ENCODE measurements at places on chromosomes 2 and 18.

DNA sequence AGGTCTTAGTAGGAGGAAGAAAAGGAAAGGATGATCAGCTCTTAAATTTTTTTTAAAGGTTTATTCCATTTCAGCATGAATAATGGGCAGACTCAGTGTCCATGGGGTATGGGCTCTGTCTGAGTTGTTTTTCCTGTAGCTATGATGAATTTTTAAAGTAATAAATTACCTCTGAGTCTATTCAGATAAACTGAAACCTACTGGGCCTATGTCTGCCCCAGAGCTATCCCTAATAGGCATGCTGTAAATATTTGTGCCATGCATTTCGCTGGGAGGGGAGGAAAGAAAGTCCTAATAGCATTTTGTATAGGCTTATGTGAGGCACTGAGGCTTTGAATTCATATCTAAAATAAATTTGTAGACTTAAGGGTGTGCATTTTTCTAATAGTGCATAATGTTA, 210.4 kb upstream of the BOD1L2 start:
- no peak for DNase-seq

- DNase-seq, result no peak
These were observed 47.7 kb downstream of the RAPGEF4 start for GRCh38 chr2:172783165-172783898.

GRCh38 chr18:3179430-3180089, 40.2 kb downstream of the MYOM1 start:
- no peak for DNase-seq

DNA sequence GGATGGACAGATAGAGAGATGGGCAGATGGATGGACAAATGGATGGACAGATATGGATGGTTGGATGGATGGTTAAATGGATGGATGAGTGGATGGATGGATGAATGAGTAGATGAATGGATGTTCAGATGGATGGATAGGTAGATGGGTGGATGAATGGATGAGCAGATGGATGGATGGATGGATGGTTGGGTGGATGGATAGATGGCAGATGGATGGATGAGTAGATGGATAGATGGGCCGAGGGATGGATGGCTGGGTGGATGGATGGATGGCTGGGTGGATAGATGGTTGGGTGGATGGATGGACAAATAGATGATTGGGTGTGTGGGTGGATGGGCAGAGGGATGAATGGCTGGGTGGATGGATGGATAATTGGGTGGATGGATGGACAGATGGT, 98.9 kb upstream of the OTOS start:
- DNase-seq, result no peak

DNA sequence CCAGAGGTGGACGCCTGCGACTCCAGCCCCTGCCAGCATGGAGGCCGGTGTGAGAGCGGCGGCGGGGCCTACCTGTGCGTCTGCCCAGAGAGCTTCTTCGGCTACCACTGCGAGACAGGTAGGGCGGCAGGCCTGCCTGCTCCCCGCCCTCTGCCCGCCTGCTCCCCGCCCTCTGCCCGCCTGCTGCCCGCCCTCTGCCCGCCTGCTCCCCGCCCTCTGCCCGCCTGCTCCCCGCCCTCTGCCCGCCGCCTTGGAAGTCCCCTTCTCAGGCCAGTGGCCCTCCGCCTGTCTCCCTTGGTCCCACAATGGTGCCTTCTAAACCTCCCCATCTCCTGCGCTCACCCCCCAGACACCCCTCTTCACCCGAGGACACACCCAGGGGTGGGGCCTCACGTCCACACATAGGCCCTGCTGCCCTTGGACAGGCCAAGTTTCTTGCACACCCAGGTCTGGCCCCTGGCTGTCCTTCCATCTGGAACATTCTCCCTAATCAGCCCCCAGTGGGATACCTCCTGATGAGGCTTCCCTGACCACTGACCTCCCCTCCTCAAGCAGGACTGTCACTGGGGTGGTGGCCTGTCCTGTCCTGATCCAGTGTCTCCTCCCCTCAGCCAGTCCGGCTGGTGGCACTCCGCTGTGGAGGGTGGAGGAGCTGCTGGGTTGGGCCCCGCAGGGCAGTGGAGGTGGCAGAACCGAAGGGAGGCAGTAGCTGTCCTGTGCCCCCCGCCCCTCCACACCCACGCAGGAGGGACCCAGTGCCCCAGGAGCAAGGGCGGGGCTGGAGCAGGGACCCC, 37.9 kb downstream of the MTERF4 start:
- DNase-seq, result peak; percentile 7

GRCh38 chr2:95291222-95291621, 5.9 kb upstream of the KCNIP3 start:
- no peak for DNase-seq

- no peak for DNase-seq
These were observed 14.9 kb upstream of the MC5R start for GRCh38 chr18:13809043-13809430.

DNA sequence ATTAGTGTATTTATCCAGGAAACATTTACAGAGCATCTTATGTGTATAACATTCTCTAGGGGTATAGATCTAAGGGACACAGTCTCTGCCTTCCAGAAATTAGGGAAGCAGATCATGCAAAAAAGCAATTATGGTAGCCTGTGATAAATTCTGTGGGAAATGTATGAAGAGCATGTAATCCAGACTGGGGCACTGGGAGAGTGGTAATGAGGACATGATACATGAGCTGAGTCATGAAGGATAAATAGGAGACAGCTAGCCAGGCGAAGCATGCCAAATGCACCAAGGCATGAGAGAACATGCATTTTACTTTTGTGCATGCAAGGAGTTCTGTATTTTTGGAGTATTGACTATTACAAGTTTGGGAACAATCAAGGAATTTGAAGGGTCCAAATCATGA, 8.9 kb upstream of the RPRM start:
- no peak for DNase-seq

DNA sequence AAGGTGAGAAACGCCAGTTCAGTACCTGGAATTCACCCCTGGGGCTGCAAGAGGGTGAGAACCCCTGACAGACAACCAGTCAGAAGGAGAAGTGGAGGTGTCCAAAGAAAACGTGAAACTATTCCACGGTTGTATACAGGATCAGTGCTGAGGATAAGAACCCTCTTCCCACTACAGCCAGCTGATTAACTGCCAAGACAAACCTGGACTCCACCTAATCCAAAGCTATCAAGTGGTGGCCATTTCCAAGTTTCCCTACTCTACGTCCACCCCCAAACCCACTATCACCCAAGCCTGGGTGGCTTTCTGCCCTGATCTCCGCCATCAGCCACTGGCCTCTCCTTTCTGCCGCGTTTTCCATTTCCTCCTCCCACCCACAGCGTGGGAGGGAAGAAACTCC, 312.3 kb upstream of the ID2 start:
- no peak for DNase-seq

- peak; percentile 54 for DNase-seq
These were observed at the start of gene NPPC for GRCh38 chr2:231926180-231926741. Gene NPPC, minus strand, starts transcription at chr2:231926396. Its CDS starts 147 bp downstream, at chr2:231926249.

GRCh38 chr18:53747663-53748160, 476.8 kb downstream of the MBD2 start:
- no peak for DNase-seq
